ENCODE measurements at places on chromosomes 7 and 10. TPM values are rescaled to one million over a fixed set of nuclear protein-coding genes. Genes with fewer than 3 reads are reported as not detected.

CTTNBP2 gene
- total RNA-seq: 0.12 TPM

CCDC3 gene
- 0.47 TPM for total RNA-seq

ARMH3 gene
- 6.4 TPM for total RNA-seq

SHOC2 gene
- total RNA-seq: 37.9 TPM

SYT15 gene
- total RNA-seq: 0.59 TPM

MYO3A gene
- total RNA-seq: not detected

DNTT gene
- total RNA-seq: not detected

TMEM130 gene
- 0.12 TPM for total RNA-seq

MLXIPL gene
- not detected for total RNA-seq

IFIT1B gene
- not detected for total RNA-seq

AHR gene
- 31.5 TPM for total RNA-seq

IL2RA gene
- not detected for total RNA-seq

SEC61A2 gene
- total RNA-seq: 2.8 TPM

GRID2IP gene
- not detected for total RNA-seq
